RPMI7951 (cell line): ENCODE measurements at places on chromosomes 5 and 9.

GRCh38 chr5:180605554-180606214 is 14.4 kb upstream of the SCGB3A1 start:
- peak; percentile 37 for DNase-seq

GRCh38 chr5:140261403-140262171 is 41.3 kb downstream of the PFDN1 start:
- DNase-seq: peak; percentile 84

GRCh38 chr5:150758203-150758530 is 650 bp downstream of the DCTN4 start:
- no peak for DNase-seq

DNA sequence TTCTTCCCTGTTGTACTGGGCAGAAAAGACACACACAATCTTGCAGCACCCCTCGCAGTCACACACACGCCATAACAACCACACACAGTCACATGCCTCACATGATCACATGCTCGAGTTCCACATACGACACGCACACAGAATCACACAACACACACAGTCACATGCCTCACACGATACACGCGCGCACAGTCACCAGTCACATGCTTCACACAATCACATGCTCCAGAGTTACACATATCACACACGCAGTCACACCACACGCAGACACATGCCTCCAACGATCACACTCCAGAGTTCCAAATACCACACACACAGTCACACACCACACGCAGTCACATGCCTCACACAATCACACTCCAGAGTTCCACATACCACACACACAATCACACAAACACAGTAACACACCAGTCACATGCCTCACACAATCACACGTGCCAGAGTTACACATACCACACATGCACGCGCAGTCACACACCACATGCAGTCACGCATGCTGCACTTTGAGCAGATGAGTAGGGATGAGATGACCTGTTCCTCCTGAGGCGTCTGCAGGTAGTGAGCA is 49.0 kb upstream of the LRRC14B start:
- no peak for DNase-seq

- DNase-seq: peak; percentile 7
Observed at GRCh38 chr5:124193371-124193789, 553.1 kb downstream of the ZNF608 start.

GRCh38 chr9:118326326-118326725 is 622.1 kb downstream of the TLR4 start:
- DNase-seq: no peak
